ENCODE measurements at places on chromosomes 12 and 14.

DNA sequence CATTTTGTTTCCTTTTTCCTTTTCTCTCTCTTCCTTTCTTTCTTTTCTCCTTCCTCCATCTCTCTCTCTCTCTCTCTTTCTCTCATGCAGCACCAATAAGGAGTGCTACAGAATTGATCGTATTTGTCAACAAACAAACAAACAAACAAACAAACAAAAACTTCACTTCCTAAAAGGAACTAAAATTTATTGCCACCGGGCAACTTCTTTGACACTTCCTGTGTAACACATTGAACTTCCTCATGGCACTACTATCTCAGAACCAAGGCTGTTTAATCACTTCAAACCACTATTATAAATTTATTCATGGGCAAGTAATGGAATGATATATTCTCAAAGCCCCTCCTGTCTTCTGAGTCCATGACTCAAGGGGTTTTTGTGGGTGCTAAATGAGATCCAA, 51.3 kb downstream of the SERPINA3 start:
- no peak for DNase-seq

DNA sequence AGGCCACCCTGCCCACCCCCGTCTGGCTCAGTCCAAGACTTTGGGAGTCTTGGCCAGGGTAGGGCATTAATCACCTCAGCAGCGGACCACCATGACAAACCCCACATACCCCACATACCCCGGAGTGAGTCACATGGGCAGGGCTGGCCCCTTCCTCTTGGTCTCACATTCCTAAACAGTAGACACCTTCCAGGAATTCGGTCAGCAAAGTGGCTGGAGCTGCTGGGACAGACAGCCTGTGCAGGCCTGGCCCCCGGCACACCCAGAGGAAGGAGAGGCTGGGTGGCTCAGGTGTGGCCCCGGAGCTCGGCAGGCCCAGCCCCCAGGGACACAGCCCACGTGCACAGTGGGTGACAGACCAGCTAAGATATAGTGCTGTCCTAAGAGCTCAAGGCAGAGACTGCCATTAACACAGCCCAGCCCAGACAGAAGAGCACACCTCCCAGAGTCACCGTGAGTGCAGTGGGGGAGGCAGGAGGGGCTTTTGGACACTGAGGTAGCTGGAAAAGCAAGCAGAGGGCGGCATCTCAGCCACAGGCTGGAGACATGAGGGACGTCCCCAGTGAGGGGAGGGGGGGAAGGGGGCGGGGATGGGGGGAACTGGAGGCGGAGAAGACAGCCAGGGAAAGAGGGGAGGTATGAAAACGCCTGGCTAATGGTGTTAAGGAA, 24.0 kb downstream of the CCDC85C start:
- DNase-seq: no peak

GRCh38 chr14:92960706-92961566, 38.0 kb downstream of the CHGA start:
- DNase-seq: no peak

- DNase-seq: no peak
These were observed 4.2 kb upstream of the CDC42BPB start for GRCh38 chr14:103061482-103061976.

DNA sequence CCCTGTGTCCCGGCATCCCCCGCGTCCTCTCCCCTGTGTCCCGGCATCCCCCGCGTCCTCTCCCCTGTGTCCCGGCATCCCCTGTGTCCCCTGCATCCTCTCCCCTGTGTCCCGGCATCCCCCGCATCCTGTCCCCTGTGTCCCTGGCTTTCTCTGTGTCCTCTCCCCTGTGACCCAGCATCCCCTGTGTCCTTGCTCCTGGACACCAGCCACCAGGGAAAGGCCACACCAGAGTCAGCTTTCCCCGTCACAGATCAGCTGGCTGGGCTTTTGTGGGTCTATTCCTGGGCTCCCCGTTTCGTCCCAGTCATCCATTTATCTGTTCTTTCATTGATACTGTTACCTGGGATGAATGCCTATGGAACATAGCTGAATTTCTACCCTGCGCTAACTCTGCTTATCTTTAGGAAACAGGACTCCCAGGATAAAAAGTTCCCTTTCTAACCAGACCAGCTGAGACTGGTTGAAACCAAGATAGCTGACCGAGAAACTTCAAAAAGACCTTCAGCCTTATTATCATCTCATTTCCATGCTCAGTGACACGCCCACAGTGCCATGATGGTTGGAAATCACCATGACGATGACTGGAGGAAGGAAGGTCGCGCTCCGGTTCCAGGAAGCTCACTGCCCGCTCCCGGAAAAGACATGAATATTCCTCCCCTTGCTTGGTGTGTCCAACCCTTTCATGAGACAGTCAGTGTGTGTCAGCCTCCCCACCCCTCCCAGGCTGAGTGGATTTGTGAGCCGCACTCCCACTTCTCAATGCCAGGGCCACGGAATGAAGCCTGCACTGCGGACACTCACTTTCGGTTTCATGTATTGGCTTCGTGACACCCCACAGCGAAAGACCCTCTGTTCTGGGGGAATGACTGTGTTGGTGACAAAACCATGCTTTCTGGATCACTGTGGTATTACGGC, 276.4 kb upstream of the SFSWAP start:
- no peak for DNase-seq

DNA sequence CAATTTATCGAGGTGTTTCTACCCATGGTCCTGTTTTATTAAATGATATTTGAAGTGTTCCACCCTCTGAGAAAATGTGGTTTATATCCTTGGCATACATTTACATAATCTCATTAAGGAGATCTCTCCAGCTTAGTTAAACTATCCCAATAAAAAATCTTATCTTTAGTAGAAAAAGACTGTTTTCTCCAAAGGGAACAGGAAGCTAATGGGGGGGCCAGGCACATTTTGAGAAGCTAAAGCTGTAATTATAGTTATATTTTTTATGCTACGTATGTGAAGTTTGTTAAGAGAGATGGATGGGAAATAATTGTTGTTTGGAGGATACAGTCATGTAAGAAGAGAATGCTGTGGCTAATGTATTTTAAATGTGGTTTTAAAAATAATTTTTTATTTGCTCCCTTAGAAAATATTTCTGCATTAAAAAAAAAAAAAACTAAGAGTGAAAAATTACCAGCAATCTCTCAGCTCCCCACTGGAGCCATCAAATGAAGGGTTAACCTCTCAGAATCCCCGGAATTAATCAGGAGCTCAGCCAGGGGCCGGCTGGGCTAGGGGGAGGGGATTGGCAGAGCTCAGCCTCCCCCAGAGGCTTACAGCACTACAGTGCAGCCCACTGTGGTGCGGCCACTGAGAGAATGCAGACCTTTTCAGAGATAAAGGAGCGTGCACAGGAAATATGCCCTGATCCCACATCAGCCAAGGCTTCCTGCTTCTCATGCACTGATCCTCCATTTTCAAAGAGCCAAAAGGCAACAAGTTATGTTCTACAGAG, 185.8 kb downstream of the EGLN3 start:
- DNase-seq: no peak

DNA sequence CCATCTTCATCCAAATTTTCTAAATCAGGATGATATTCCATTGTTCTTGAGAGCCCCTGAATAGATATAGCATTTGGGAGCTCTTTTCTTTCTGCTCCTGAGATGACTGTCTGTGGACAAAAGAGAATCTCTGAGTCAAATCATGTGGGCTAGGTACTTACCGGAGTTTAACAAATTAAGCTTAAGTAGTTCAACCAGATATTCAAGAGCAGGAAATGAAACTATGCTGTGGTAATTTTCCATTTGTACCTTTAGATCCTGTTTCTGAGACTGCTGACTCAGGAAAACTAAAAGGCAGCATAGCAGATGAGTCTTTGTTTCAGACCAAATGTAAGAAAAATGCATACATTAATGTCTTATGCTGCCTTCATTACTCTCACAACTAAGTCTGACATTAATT, at the start of gene CLEC7A:
TSS of gene CLEC7A (minus strand) at position 158 of the 400 bp plus-strand sequence. CDS start at position 41, 117 bp downstream.
- no peak for DNase-seq

DNA sequence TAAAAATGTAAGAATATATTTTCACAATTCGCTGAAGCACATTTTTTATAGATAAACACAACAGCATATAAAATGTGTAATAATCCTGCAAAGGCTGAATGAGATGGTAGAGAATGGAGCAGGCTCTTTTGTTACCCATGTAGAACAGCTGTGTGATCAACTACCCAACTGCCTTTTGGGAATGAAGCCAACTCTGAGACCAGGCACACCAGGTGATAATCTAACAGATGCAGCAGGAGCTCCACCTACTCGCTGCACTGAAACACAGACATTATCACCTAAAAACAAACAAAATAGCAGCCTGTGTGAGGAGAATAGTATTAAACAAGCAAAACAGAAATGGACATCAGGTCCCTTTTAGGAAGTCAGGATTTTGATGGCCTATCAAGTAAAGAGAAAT, 183.3 kb downstream of the CCDC59 start:
- no peak for DNase-seq

DNA sequence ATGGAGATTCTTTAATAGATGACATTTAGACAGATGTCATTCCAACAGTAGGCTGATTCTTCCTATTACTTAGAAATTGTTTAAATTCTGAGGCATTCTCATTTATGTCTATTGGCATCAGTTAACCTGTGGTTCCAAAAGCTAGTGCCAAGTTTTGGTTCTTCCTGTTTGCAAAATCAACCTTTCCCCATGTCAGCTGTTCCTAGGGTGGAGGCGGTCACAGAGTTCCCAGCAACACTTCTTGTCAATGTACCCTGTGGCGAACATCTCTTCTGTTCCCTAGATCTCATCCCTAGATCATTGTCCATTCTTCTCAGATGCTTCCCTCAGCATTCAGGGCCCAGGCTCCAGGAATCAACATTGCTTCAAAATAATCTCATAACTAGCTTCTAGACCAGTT, 140.9 kb downstream of the PHLDA1 start:
- DNase-seq: no peak

GRCh38 chr12:78571953-78572352, 292.6 kb upstream of the SYT1 start:
- no peak for DNase-seq

DNA sequence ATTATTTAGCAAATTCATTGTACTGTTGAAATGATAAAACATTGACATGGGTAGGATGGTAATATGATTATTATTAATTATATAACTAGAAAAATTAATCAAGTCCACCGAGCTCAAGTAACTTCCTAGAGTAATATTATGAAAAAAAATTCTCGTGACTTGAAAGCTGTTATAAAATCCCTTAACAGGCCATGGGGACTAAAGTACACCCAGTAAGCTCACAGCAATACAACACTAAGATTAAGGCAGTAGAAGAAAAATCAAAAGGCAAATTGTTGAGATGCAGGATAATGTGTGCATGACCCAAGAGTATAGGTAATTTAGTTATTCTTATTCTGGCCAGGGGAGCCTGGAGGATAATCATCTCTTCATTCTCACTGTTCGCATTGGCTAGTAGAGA, 162.6 kb upstream of the LRIG3 start:
- no peak for DNase-seq

DNA sequence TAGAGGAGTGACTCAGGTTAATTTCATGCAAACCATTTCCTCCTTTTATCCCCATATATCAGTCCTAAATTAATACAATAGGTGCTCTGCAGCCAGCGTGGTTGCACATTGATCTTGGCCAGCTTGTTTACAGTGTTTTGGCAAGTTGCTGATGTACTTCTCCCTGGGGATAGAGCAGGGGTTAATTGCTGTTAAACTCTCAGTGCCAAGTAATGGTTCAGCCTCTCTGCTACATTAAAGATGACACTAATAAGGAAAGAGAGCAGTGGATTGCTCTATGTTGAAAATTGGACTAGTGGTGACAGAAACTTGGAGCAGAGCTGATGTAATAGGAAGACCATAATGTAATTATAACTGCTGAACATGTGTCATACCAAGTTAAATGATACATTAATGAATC, 717.5 kb downstream of the RERGL start:
- no peak for DNase-seq

DNA sequence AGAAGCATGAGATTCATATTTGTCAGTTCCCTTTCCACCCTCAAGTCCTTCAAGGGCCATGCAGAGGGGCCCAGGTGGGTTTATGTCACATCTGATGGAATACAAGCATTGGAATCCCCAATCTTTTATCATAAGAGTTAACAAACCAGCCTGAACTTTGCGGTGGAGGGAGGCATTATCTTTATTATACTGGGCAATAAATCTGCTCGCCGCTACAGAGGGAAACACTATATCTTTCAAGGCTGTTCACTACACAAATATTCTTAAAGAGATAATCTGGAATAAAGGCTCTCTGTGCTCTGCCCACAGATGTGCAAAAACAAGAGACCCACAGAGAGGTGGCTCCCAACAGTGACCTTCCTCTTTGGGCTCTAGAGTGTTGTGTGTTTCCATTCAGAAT, 153.6 kb upstream of the PLEKHA5 start:
- DNase-seq: no peak

DNA sequence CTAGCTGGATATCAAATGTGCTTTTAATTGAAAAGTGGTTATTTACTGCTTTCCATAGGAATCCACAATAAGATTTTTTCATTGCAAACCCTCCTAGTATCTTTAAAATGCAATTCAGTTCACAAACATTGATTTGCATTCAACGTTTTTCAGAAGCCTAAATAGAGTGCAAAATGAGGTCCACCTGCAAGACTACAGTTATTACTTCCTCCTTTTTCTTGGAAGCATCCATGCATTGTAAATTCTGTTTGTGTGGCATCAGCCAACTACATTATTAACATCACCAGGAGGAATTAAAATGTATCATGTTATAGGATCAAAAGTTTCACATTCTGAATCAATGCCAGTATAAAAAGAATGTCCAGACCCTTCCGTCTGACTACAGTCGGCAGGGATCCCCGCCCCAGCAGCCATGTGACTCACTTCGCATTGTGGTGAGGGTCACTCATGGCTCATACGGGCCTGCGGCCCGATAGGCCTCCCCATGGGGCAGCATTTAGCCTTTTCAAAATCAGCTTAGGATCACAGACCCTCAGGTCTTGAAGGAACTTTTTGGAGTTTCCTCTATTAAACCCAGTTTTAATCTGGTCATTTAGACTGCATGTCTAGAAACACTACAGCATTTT, 46.3 kb downstream of the NTF3 start:
- no peak for DNase-seq

- DNase-seq: no peak
These were observed 104.5 kb downstream of the MYRFL start for GRCh38 chr12:69929531-69929930.

DNA sequence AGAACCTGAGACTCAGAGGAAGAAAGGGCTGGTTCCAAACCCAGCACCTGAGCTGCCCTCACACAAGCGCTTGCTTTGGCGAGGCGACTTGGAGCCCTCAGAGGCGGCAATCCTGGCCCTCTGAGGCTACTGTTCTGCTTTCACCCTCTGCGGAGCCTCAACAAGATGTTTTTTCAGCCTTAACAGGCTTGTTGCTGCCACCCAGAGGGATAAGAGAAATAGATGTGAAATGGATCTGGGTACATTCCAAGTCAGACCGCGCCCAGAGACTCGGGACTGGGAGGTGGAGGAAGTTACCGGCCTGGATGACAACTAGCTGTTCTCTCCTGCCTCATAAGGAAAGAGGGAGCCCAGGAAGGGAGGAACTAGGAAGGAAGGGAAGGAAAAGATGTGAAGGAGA, 89.6 kb downstream of the TTC7B start:
- DNase-seq: peak; percentile 60
